ENCODE measurements at places on chromosomes 4 and X. TPM values are rescaled to one million over a fixed set of nuclear protein-coding genes. Genes with fewer than 3 reads are reported as not detected.

The PLA2G12A gene
- 3.6 TPM for total RNA-seq

The TCEAL3 gene
- total RNA-seq = 17.1 TPM

The CXCL11 gene
- total RNA-seq = 0.21 TPM

The NEXMIF gene
- total RNA-seq = not detected

The TCEAL2 gene
- not detected for total RNA-seq

The MAGEC2 gene
- not detected for total RNA-seq

The KLF8 gene
- 0.02 TPM for total RNA-seq

The SLC2A9 gene
- 0.31 TPM for total RNA-seq

The STAG2 gene
- 35.2 TPM for total RNA-seq

The CCSER1 gene
- not detected for total RNA-seq

The GAGE13 gene
- not detected for total RNA-seq

The SLC34A2 gene
- total RNA-seq = not detected

The GABRE gene
- 20.9 TPM for total RNA-seq

The SERTM2 gene
- not detected for total RNA-seq

The PGAM4 gene
- total RNA-seq = 0.21 TPM

The SPATA4 gene
- 0.17 TPM for total RNA-seq

The FAM50A gene
- total RNA-seq = 112 TPM

The SYN1 gene
- 0.25 TPM for total RNA-seq

The WDR19 gene
- total RNA-seq = 7.4 TPM

The SYTL4 gene
- total RNA-seq = 3.7 TPM

The SMIM43 gene
- 0.21 TPM for total RNA-seq

The CTAG1A gene
- total RNA-seq = not detected

The CXCL6 gene
- total RNA-seq = not detected

The DCAF4L1 gene
- 0.14 TPM for total RNA-seq

The SATL1 gene
- total RNA-seq = not detected

Data from A549 treated with Hydrocortisone at 1 μM for 4 hours (cell line).